ENCODE measurements at places on chromosomes 3 and 15. TPM values are rescaled to one million over a fixed set of nuclear protein-coding genes. Genes with fewer than 3 reads are reported as not detected.

The C3orf20 gene
- total RNA-seq = not detected

The RETNLB gene
- total RNA-seq = not detected

The PLIN1 gene
- 15.8 TPM for total RNA-seq

The DUOXA2 gene
- not detected for total RNA-seq

The ZCWPW2 gene
- 0.68 TPM for total RNA-seq

The CAMP gene
- total RNA-seq = not detected

The P2RY13 gene
- total RNA-seq = not detected

The ASB14 gene
- not detected for total RNA-seq

The HHATL gene
- not detected for total RNA-seq

The GLCE gene
- 29.8 TPM for total RNA-seq
